ENCODE measurements at places on chromosomes 6 and 20.

GRCh38 chr6:10883312-10884244 is 1.7 kb upstream of the GCM2 start:
- DNase-seq: no peak

- DNase-seq: no peak
Measured at GRCh38 chr20:63274381-63275228, 2.0 kb downstream of the ARFGAP1 start.

DNA sequence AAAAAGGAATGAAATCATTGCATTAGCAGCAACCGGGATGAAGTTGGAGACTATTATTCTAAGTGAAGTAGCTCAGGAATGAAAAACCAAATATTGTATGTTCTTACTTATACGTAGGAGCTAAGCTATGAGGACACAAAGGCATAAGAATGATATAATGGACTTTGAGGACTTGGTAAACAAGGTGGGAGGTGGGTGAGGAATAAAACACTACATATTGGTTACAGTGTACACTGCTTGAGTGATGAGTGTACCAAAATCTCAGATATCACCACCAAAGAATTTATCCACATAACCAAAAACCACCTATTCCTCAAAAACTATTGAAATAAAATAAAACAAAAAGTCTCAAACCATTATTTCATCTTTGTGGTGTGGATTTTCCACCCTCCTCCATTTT is 593.5 kb downstream of the TENT5A start:
- DNase-seq: no peak

- peak; percentile 54 for DNase-seq
Measured at GRCh38 chr20:50980851-50981713, 22.5 kb downstream of the MOCS3 start.

GRCh38 chr6:152267967-152268845 is 369.0 kb downstream of the SYNE1 start:
- DNase-seq: no peak

- no peak for DNase-seq
Measured at GRCh38 chr6:119738425-119738824, 388.9 kb upstream of the MAN1A1 start.

- DNase-seq: no peak
Measured at GRCh38 chr6:17656092-17656491, 50.6 kb downstream of the NUP153 start.

- no peak for DNase-seq
Measured at GRCh38 chr6:157983406-157984119, 1.9 kb downstream of the SYNJ2 start.

GRCh38 chr6:126152372-126152745 is 166.0 kb downstream of the TRMT11 start:
- no peak for DNase-seq

DNA sequence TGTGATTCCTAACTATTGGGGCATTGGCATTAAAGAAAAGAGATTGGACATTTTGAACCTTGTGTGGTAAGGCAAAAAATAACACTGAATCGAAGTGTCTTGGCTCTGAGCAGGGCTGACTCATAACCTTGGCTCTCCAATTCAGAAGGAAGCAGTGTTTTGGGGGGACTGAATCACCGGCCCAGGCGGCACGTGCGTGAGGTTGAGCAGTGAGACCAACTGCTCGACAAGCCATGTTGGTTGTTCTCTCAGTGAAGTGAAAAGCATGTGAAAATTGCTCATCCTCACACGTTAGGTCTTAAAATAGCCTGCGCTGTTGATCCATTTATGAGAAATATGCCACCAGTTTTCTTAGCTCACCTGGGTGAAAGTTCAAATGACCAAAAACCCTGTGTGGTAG is 137.8 kb upstream of the SPACA1 start:
- no peak for DNase-seq

- no peak for DNase-seq
Measured at GRCh38 chr6:113584767-113585166, 272.4 kb upstream of the MARCKS start.

DNA sequence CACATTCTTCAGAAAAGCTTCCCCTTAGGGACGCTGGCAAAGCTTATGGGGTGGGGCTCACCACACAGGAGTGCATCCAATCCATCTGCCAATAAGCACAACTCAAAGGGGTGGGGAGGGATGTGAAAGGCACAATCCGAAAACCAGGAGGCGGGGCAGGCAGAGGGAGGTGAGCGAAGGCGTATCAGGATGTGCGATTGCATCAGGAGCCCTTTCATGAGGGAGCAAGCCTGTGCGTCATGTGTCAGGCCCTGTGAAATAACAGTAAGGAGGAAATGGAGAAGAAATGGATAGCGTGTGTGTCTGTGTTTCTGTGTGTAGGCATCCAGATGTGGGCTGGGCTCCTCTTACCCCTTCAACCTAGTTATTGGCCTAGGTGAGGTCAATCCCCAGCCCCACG is 382.4 kb upstream of the CDH4 start:
- DNase-seq: no peak

GRCh38 chr6:113048741-113049140 is 701.6 kb downstream of the RFPL4B start:
- DNase-seq: no peak

GRCh38 chr20:48657426-48658197 is 170.2 kb downstream of the PREX1 start:
- DNase-seq: peak; percentile 54

DNA sequence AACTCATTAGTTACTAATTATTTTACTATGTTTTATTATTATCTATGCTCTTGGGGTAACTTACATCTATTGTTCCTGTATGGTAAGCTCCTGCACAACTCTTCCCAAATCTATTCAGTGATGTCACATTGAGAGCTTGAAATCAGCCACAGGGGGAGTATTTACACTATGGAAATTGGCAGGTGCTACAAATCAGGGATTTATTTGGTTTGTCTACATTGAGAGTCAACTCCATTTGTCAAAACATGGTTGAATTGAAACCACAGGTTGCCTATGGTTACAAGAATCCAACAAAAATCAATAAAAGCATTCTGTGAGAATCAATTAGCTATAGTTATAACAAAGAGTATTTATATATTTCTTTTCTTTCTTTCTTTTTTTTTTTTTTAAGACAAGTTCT is 3.9 kb upstream of the FITM2 start:
- DNase-seq: no peak

DNA sequence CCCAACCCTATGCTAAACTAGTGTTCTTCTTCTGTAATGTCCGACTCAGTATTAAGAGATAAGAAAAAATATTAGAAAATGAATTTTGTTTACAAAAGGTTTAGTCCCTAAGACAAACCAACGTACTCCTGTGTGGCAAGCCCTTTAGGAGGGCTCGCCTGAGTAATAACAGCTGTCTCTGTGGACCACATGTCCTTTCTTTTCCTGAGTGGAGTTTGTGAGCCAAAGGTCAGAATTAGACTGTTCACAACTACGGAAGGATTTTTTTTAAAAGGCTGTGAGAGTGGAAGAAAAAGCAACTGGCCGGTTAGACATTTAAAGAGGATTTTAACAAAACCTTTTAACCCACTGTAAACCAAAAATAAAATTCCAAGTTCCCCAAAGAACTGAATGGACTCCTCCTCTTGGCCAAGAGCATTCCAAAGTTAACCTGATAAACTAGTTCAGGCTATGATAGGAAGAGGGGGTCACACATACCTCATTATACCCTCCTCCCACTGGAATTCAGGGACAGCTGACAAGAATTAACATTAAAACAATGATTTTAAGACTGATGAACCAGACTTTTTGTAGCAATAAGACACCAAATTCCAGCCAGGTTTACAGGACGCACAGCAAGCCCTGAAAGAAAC is 43.5 kb downstream of the FAM184A start:
- DNase-seq: no peak

DNA sequence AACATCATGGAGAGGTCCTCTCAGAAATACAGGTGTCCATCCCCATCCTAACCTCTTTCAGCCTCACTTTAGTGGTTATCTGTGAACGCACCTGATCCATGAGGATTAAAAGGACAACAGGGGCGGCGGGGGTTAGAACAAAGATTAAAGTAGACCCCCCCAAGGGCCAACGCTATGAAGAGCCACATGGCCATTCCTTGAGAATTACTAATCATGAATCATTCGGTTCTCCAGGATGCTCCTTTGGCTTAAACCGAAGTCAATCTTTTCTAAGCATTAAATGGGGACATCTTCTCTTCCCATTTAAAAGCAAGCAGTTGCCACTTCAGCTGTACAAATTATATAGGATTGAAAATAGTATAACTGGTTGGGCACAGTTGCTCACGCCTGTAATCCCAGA is 212.4 kb downstream of the GMPR start:
- no peak for DNase-seq

- no peak for DNase-seq
Measured at GRCh38 chr20:59723108-59723500, 118.8 kb downstream of the PHACTR3 start.

GRCh38 chr6:148650941-148651505 is 95.8 kb upstream of the UST start:
- no peak for DNase-seq

DNA sequence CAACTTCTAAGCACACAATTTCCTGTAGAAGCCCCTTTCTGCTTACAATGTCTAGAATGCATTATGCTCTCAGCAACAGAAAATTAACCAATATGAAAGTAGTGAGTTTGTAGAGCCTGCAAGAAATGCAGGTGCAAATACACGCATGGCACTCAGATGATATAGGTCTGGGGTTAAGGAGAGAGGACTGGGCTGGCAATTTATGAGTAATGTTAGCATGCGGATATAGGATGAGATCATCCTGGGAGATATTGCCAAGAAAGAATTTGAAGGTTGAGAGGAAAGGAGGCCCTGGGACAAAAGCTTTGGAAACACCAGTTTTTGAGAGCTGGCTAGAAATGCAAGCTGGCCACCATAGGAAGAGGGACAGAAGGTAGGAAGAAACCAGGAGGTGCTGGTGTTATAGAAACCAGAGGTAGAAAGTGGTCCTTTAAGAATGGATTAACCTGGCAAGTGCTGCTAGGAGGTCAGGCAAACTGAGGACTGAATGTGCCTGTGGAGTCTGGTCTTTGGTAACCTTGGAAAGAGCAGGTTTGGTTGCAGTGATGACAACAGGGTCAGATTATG is 183.2 kb upstream of the MYLIP start:
- DNase-seq: no peak

GRCh38 chr6:137903274-137903932 is 36.3 kb downstream of the TNFAIP3 start:
- no peak for DNase-seq

DNA sequence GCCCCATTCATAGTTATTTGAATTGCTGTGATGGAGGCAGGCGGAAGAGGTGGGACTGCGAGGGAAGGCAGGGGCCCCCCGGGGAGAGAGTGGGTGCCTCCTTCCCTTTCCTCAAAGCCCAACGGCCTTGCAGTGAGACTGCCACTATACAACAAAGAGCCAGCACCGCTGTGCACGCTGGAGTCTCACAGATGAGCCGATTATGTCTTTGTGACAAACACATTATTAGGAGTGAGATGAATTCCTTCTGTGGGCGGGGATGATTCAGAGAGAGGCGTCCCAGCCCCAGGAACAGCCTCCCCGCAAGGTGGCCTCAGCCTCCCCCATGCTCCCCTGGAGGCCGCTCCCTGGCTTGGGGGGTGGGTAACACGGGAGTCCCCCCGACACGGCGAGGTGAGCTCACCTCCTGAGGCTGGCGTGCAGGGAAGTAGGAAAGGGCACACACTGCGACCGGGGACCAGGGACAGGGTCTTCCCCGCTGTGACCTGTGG is 26.7 kb downstream of the NTSR1 start:
- DNase-seq: no peak

- no peak for DNase-seq
Measured at GRCh38 chr6:137853569-137854213, 13.4 kb upstream of the TNFAIP3 start.

DNA sequence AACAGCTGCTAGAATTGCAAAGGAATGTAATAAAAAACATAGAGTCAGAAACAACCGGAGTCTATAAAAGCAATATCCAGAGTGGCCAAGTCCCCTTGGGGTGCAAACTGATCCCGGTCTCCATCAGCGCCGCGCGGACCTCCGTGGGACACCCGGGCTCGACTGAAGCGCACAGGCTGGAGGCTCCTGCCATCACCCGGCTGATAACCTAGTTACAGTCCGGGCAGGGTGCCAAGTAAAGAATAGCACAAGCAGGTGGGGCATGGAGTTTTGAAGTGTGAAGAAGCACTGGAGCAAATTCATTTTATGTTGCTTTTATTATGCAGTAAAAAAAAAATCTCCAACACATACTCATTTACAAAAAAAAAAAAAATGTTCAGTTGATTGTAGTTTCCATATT is 205.1 kb upstream of the GMDS start:
- DNase-seq: no peak

GRCh38 chr20:29452186-29452585 is 1805.3 kb upstream of the DEFB115 start:
- DNase-seq: no peak

DNA sequence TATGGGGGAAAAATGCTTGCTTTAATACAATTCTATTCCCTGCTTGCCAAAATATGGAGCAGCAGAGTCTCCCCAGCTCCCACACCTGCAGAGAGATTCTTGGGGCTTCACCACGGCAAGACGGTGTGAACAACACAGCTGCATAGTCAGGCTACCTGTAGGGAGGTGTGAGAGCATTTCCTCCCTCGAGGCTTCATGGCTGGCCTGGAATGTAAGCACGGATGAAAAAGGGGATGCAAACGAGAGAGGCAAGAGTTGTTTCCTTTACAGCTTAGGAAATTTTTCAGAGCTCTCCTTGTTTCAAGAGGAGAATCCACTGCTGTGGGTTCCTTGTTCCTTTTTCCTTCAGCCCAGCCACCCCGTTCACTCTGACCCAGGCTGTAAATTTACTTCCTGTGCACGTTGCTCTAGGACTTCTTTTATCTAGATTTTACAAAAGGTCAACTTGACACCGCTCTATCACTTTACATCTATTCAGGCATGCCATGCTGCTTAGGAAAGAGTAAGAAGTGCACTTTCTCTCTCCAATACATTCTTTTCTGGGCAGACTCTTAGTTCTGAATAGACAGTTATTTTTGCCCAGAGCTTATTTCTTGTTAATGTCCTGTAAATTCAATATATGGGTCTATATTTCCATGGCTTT is 197.1 kb downstream of the KHDC1L start:
- DNase-seq: no peak

DNA sequence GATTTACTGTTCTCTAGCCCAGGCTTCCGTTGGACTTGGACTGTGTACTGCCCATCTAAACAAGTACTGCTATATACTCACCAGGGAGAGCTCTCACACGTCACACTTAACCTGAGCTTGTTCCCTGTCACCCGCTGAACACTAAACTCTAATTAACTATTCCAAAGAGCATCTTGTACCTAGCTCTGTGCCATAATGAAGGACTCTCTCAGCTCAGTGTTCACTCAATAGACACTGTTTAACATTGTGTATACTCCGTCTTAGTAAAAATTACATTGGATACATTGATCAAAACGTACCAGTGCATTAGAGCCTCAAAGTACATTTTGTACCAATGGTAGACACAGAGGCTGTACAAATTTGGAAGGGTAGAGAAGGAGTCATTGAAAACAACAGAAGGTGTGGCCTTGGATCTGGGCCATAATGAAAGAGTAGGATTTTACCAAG is 55.4 kb upstream of the EPHA7 start:
- DNase-seq: no peak
